H4 (cell line): ENCODE measurements at places on chromosomes 3 and 15.

GRCh38 chr3:188077160-188077799 lies 76.7 kb upstream of the LPP start:
- no peak for DNase-seq

DNA sequence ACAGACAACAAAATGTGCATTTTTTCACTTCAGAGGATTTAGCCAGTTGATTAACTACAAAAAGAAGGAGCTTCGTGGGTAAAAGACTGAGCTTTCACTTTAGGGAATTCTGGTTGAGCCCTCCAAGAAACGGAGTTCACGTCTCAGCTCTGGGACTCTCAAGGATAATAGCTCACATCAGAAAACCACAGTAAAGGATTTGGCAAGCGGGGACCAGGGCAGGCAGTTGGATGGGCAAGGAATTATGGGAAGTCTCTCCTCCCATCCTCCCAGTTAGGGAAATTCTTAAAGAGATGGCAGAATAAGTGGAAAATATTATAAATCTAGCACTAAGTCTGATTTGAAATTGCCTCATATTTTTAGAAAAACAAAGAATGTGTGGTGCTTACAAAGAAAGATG lies 188.3 kb upstream of the EOMES start:
- no peak for DNase-seq

- no peak for DNase-seq
Observed at GRCh38 chr15:81024265-81024872, 23.6 kb downstream of the TLNRD1 start.

DNA sequence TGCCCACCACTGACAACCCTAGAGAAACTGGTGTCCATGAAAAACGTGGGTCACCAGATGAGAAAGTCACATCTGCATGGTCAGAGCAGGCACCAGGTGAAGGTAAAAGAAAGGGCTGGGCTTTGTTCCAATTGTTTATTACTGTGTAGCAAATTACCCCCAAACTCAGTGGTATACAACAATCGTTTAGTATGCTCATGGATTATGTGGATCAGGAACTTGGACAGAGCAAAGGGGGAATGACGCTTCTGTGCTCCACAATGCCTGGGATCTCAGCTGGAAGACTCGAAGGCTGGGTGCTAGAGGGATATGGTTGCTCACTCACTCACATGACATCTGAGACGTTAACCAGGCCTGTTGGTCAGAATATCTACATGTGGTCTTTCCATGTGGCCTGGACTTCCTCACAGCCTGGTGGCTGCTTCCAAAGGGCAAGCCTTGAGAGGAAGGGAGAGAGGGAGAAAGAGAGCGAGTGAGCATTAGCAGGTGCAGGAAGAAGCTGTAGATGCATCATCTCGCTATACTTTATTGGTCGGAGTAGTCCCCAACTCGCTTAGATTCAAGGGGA lies 44.9 kb downstream of the LPP start:
- DNase-seq, result no peak
